ENCODE measurements at places on chromosomes 1 and 21.

GRCh38 chr21:31278511-31279130, 65.4 kb downstream of the TIAM1 start:
- no peaks in the 10 kb centered on the region for H3K36me3 ChIP-seq
- H3K4me1 ChIP-seq, result peaks cover 15% of the 10 kb centered on the region
- H3K4me3 ChIP-seq, result no peak overlapping the region
- no peaks in the 10 kb centered on the region for H3K27me3 ChIP-seq
- H3K27ac ChIP-seq, result no peak overlapping the region
- DNase-seq, result no peak

DNA sequence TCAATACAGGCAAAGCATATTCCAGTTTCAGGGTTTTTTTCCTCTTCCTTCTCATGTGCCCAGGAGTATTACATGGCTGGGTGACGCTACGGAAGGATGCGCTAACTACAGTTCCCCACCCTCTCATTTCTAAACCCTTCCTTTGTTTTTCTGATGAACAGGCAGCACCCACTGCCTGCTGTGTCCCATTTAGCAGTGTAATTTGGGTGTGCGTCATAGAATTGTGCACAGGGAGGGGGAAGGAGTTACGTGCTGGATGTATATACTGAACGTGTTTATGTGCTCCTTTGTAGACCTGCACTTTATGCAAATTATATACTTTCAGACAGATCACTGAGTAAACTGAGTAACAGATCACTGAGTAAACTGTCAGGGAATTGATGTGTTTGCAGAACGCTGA, 44.5 kb downstream of the ELAPOR1 start:
- H3K36me3 ChIP-seq, result no peaks in the 10 kb centered on the region
- peaks cover 7% of the 10 kb centered on the region for H3K4me1 ChIP-seq
- H3K27me3 ChIP-seq, result no peaks in the 10 kb centered on the region
- DNase-seq, result no peak
- no peak overlapping the region for H3K4me3 ChIP-seq

DNA sequence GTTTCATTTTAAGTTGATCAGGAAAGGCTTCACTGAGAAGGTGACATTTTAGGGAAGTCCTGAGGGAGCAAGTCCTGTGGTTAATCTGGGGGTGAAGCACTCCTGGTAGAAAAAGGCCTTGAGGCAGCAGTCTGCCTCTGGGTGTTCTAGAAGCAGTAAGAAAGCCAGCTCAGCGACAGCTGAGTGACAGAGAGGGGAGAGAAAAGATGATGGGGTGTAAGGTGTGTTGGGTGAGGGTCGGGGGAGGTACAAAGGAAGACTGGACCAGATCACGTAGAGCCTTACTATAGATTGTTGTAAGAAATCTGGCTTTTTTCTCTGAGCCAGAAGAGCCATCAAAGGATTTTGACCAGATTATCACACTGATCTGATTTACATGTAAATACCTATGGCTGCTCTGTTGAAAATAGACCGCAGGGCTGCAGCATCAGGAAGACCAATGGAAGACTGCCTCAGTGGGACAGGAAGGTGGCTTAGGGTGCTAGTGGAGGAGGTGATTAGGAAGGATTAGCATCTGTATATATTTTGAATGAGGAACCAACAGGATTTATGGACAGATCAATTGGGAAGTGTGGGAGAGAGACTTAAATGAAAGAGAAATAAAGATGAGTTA, 131.2 kb downstream of the CDC7 start:
- H3K27ac ChIP-seq, result no peak overlapping the region
- DNase-seq, result no peak
- H3K27me3 ChIP-seq, result no peaks in the 10 kb centered on the region
- no peak overlapping the region for H3K4me3 ChIP-seq

- H3K36me3 ChIP-seq, result no peaks in the 10 kb centered on the region
- no peak for DNase-seq
- H3K27me3 ChIP-seq, result peaks cover 4% of the 10 kb centered on the region
- H3K4me1 ChIP-seq, result no peaks in the 10 kb centered on the region
- H3K4me3 ChIP-seq, result no peak overlapping the region
- H3K27ac ChIP-seq, result no peak overlapping the region
Observed at GRCh38 chr1:78095593-78095992, 49.8 kb downstream of the GIPC2 start.

GRCh38 chr1:111880881-111881837, 108.3 kb downstream of the KCND3 start:
- no peak for DNase-seq
- no peaks in the 10 kb centered on the region for H3K36me3 ChIP-seq
- peaks cover 9% of the 10 kb centered on the region for H3K27me3 ChIP-seq
- H3K4me1 ChIP-seq, result no peaks in the 10 kb centered on the region

DNA sequence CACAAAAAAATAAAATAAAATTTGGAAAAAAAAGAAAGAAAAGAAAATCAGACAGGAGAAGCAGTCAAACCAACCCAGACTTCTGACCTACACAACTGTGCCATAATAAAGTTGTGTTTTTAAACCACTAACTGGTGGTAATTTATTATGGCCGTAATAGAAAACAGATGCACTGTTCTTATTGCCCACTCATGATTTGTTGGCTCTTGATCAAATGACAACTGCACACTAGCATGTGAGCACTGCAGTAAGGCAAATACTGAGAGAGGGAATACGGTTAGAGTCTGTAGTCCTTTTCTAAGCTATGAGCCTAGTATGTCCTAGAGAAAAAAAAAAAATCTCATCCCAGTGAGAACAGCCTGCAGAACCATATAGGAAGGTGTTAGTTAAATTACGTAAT, 61.2 kb upstream of the TNR start:
- H3K4me1 ChIP-seq, result no peaks in the 10 kb centered on the region
- DNase-seq, result no peak
- H3K36me3 ChIP-seq, result no peaks in the 10 kb centered on the region
- no peak overlapping the region for H3K4me3 ChIP-seq
- H3K27me3 ChIP-seq, result no peaks in the 10 kb centered on the region
- no peak overlapping the region for H3K27ac ChIP-seq

DNA sequence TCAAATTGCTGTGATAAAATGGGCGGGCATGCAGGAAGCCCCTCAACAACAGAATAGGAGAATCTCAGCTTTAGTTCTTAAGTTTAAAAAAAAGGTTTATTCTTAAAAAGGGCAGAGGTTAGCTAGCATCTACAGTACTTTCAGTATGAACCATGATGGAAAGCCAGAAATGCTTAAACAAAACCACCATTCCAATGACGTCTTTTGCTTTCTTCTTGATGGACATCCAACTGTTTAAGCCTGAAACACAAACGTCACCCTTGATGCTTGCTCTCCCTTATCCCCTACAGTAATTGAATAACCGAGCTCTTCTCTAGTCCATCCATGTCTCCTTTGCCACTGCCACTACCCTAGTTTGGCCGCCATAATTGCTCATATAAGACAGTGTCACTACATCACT, 25.7 kb downstream of the TAF5L start:
- peaks cover 21% of the 10 kb centered on the region for H3K36me3 ChIP-seq
- no peaks in the 10 kb centered on the region for H3K27me3 ChIP-seq
- no peak for DNase-seq
- H3K4me1 ChIP-seq, result no peaks in the 10 kb centered on the region

DNA sequence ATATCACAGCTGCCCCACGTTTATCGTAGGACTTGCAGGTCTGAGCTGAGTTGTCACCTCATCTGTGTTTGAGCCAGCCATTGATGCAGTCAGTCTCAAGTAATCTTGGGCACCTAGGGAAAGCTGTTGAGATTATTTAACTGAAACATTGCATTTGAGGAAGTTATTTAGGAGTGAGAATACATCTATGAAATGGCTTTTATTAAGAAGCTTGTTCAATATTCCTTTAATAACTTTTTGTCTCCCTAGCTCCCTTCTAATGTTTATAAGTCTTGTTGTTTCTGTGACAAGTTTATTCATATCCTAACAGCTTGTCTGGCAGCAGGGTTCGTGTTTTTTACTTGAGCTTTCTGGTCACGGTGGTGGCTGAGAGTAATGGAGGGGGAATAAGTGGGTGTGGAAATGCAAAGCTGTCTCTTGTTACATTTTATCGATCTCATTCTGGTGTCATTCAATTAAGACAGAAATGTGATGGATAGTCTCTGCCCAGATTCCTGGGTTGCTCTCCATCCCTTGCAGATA, 555.9 kb downstream of the USP25 start:
- no peaks in the 10 kb centered on the region for H3K4me1 ChIP-seq
- H3K36me3 ChIP-seq, result no peaks in the 10 kb centered on the region
- H3K4me3 ChIP-seq, result no peak overlapping the region
- H3K27me3 ChIP-seq, result no peaks in the 10 kb centered on the region

Data from CD8-positive, alpha-beta memory T cell (primary cell).